ENCODE measurements at places on chromosomes 2 and 18.

DNA sequence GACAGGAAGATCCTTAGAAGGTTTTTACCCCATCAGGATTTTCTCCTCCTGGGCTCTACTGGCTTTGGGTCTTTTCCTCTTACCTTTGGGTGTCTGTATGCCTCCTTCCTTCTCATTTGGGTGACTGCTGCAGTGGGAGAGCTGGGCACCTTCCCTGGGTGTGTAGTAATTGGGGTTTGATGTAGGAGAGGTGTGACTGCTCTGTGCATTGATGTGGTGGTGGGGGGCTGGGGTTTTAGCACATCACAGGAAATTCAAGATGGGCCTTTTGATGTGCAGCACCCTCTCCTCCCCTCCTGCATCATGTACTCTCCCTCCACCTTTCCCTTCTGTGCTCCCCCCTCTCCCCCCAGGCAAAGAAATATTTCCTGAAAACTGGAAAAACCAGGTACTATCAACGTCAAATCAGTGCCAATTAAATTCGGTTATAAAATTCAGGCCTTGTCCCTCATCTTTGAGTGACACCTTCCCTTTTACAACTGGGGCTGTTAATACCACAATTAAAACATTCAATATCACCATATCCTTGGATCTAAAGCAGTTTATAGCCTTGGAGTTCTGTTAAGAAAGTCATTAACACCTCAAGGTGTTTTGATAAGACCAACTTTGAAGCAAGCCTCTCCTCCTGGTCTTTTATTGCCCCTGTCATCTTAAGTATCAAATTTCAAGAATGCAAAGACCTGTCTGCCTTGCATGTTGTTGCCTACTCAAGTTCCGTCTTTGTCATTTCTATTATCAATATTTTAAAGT is 23.3 kb downstream of the EDAR start:
- DNase-seq = no peak
- no peak overlapping the region for H3K27ac ChIP-seq
- no peaks in the 10 kb centered on the region for H3K36me3 ChIP-seq
- H3K4me1 ChIP-seq = no peaks in the 10 kb centered on the region
- H3K4me3 ChIP-seq = no peak overlapping the region
- H3K27me3 ChIP-seq = peaks cover 4% of the 10 kb centered on the region

- H3K36me3 ChIP-seq = no peaks in the 10 kb centered on the region
- peaks cover 67% of the 10 kb centered on the region for H3K4me1 ChIP-seq
- peak; percentile 47 for DNase-seq
- no peak overlapping the region for H3K4me3 ChIP-seq
- H3K27me3 ChIP-seq = no peaks in the 10 kb centered on the region
- H3K27ac ChIP-seq = peak overlapping the region; percentile 84
These were observed 12.8 kb downstream of the PXDN start for GRCh38 chr2:1731447-1731962.

DNA sequence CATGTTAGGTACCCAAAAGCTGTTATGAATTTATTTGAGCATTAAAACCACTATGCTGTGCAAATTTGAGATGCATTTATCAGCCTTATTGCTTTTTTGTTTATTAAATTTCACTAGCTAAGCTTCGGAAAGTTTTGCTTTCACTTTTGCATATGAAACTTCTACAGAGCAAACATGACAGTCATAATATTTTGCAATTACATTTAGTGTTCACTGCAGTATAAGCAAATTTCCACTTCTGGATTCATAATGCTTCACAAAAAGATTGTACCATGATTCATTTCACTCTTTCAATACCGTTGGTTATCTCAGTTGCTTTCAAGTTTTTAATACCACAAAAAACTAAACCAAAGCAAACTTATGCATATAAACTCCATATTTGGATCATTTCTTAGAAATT is 228.7 kb upstream of the SLC8A1 start:
- no peaks in the 10 kb centered on the region for H3K36me3 ChIP-seq
- no peaks in the 10 kb centered on the region for H3K4me1 ChIP-seq
- no peak overlapping the region for H3K4me3 ChIP-seq

DNA sequence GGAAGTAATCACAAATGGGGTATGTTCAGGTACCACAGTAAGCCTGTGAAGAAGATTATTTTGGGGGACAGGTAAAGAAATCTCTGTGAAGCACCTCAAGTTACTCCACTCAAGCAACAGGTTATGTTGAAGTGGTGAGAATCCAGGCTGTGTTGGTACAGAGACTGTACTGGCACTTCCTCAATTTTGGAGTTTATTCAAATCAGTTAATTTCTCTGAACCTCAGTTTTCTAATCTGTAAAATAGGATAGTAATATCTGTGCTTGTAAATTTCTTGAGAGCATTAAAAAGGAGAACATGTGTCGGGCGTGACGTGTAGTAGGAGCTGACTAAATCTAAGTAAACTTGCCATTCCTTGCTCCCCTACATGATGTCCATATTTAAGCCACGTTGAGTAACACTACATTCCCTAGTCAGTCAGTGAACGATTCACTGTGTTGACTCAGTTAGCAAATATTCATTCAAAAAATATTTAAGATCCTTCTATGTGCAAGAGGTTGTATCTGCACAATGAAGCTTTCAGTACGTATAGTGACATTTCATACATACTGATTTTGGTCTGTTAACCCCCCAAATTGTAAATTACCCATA is 504.2 kb downstream of the ZEB2 start:
- no peaks in the 10 kb centered on the region for H3K4me1 ChIP-seq
- no peaks in the 10 kb centered on the region for H3K36me3 ChIP-seq
- no peak for DNase-seq
- H3K4me3 ChIP-seq = no peak overlapping the region
- H3K27me3 ChIP-seq = no peaks in the 10 kb centered on the region

GRCh38 chr2:98511981-98512380 is 67.3 kb downstream of the INPP4A start:
- H3K36me3 ChIP-seq = no peaks in the 10 kb centered on the region
- peaks cover 10% of the 10 kb centered on the region for H3K4me1 ChIP-seq
- no peak for DNase-seq
- H3K27me3 ChIP-seq = no peaks in the 10 kb centered on the region
- no peak overlapping the region for H3K4me3 ChIP-seq

- no peak overlapping the region for H3K4me3 ChIP-seq
- no peak overlapping the region for H3K27ac ChIP-seq
- H3K36me3 ChIP-seq = no peaks in the 10 kb centered on the region
- no peaks in the 10 kb centered on the region for H3K4me1 ChIP-seq
- H3K27me3 ChIP-seq = no peaks in the 10 kb centered on the region
These were observed 327.0 kb downstream of the NR4A2 start for GRCh38 chr2:156005531-156005930.

- H3K27ac ChIP-seq = no peak overlapping the region
- no peaks in the 10 kb centered on the region for H3K36me3 ChIP-seq
- peaks cover 16% of the 10 kb centered on the region for H3K4me1 ChIP-seq
- no peak overlapping the region for H3K4me3 ChIP-seq
These were observed 87.8 kb downstream of the UPP2 start for GRCh38 chr2:158189526-158189925.

GRCh38 chr2:204933735-204934374 is 388.6 kb downstream of the PARD3B start:
- no peak overlapping the region for H3K4me3 ChIP-seq
- no peak for DNase-seq
- H3K4me1 ChIP-seq = no peaks in the 10 kb centered on the region
- no peaks in the 10 kb centered on the region for H3K36me3 ChIP-seq
- no peaks in the 10 kb centered on the region for H3K27me3 ChIP-seq

- H3K4me3 ChIP-seq = no peak overlapping the region
- peaks cover 15% of the 10 kb centered on the region for H3K4me1 ChIP-seq
- no peak for DNase-seq
- H3K27me3 ChIP-seq = no peaks in the 10 kb centered on the region
- H3K27ac ChIP-seq = no peak overlapping the region
These were observed 192.7 kb upstream of the REV1 start for GRCh38 chr2:99682275-99683060.

DNA sequence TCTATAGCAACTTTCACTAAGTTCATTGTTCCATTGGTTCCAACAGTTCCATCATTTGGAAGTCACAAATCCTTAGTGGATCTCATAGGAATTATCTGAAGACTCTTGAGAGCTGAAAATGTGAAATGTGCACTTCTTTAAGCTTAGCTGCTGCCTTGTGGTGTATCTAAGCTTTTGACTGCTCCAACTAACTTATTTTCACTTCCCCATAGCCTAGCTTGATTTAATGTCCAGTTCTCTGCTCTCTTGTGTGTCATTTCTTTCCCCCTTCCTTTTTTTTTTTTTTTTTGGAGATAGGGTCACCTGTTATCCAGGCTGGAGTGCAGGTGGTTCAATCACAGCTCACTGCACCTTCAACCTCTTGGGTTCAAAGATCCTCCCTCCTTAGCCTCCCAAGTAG is 34.9 kb upstream of the CD302 start:
- no peaks in the 10 kb centered on the region for H3K36me3 ChIP-seq
- no peaks in the 10 kb centered on the region for H3K27me3 ChIP-seq
- no peak for DNase-seq
- H3K4me3 ChIP-seq = no peak overlapping the region

GRCh38 chr2:111049792-111050640 is 70.7 kb upstream of the BCL2L11 start:
- H3K4me3 ChIP-seq = no peak overlapping the region
- no peaks in the 10 kb centered on the region for H3K27me3 ChIP-seq
- H3K4me1 ChIP-seq = peaks cover 5% of the 10 kb centered on the region
- H3K36me3 ChIP-seq = no peaks in the 10 kb centered on the region

GRCh38 chr2:239288951-239289511 is 111.8 kb downstream of the HDAC4 start:
- H3K36me3 ChIP-seq = no peaks in the 10 kb centered on the region
- DNase-seq = peak; percentile 22
- no peak overlapping the region for H3K4me3 ChIP-seq
- H3K4me1 ChIP-seq = peaks cover 11% of the 10 kb centered on the region
- H3K27me3 ChIP-seq = no peaks in the 10 kb centered on the region

- DNase-seq = no peak
- peaks cover 10% of the 10 kb centered on the region for H3K4me1 ChIP-seq
- H3K27ac ChIP-seq = no peak overlapping the region
- no peak overlapping the region for H3K4me3 ChIP-seq
These were observed 40.5 kb upstream of the BMP10 start for GRCh38 chr2:68911709-68912108.

- H3K36me3 ChIP-seq = no peaks in the 10 kb centered on the region
- no peaks in the 10 kb centered on the region for H3K27me3 ChIP-seq
- no peak for DNase-seq
- H3K27ac ChIP-seq = no peak overlapping the region
These were observed 267.9 kb downstream of the FBXO15 start for GRCh38 chr18:73879766-73880165.

DNA sequence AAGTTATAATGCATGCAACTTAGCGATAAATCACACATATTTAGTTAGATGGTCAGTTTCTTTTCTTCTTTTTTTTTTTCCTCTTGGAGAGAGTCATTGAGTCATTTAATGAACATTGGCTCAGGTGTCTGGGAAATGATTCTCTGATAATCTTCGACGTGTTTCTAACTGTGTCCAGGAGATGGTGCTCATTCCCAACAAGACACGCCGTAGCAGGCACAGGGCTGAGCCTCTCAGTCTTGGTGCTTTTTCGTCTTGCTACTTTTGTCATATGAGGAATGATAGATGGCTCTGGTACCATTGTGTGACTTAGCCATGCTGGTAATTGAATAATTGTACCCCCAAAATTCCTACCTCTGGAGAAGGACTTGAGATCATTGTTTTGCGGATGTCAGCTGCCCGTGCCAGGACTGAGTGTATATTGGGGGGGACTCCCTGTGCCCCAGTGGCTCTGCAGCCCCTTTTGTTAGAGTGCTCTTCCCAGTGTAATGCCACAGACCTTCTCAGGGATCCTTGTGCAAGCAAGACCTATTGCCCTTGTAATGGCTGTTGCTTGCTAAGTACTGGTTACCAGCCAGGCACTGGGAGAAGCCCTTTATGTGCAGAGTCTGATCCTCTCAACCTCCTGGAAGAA is 107.6 kb upstream of the CYRIA start:
- peaks cover 11% of the 10 kb centered on the region for H3K27me3 ChIP-seq
- DNase-seq = no peak
- H3K27ac ChIP-seq = no peak overlapping the region
- no peaks in the 10 kb centered on the region for H3K36me3 ChIP-seq

GRCh38 chr2:118495290-118495689 is 352.2 kb downstream of the EN1 start:
- H3K27ac ChIP-seq = no peak overlapping the region
- H3K36me3 ChIP-seq = no peaks in the 10 kb centered on the region
- H3K4me3 ChIP-seq = no peak overlapping the region

GRCh38 chr2:224646242-224646846 is 61.2 kb upstream of the CUL3 start:
- H3K36me3 ChIP-seq = no peaks in the 10 kb centered on the region
- DNase-seq = no peak
- H3K4me3 ChIP-seq = no peak overlapping the region
- H3K27me3 ChIP-seq = peaks cover 2% of the 10 kb centered on the region
- H3K27ac ChIP-seq = no peak overlapping the region

DNA sequence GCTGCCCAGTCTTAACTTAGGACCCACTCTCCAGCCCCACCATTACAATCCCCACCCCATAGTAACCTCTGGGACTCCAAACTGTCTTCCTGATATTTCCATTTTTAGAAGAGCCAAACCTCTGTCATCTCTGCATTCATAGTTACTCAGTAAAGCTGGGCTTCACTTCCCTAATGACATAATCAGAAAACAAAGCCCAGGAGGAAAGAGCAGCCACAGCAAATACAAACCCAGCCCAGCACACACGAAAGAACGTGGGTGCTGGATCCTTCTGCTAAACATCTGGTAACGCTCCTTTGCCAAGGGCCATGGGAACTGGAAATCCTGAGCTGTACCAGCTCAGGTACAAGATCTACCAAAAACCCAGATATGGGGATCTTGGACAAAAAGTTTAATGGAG is 36.8 kb upstream of the RIOK3 start:
- no peak overlapping the region for H3K4me3 ChIP-seq
- no peaks in the 10 kb centered on the region for H3K4me1 ChIP-seq
- no peak for DNase-seq
- no peaks in the 10 kb centered on the region for H3K27me3 ChIP-seq
- H3K36me3 ChIP-seq = no peaks in the 10 kb centered on the region

DNA sequence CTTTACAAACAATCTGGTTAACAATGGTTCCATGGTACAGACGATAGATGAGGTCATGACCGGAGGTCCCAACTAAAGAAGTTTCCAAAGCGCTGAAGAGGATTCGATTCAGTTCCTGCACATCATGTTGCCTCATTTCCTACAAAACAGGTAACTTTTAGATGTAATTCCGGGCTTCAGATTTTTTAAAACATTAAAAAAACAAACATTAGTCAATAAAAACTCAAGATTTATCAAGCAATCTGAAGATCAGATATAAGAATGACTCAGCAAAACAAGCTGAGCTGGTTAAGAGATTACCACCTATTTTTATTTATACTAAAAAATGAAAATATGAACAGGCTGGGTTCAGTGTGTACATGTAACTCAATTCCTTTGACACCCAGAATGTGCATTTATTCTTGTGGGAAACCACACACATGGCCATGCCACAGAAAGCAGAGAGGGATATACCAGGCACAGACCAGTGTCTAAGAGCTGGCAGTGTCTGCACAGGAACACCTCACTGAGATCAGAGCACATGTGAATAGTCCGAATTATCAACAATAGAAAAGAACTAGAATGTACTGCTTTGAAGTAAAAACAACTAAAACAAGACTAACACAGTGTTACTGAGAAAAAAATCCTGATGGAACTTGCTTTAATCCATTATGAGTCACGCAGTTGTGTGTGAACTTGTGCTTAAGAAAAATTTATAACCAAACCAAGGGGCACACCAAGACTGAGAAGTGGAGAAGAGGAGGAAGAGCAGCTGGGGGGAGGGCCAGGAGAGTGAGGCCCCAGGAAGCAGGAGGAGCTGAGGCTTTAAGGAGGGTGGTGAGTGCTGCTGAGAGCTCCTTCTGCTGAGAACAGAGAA is 9.5 kb downstream of the USP40 start:
- H3K4me1 ChIP-seq = no peaks in the 10 kb centered on the region
- no peak for DNase-seq
- H3K27ac ChIP-seq = no peak overlapping the region
- H3K27me3 ChIP-seq = no peaks in the 10 kb centered on the region

Measured in tibial artery (tissue), 4 donors.